ENCODE measurements at places on chromosomes 3 and 15.

GRCh38 chr3:67384016-67384415 is 270.4 kb downstream of the SUCLG2 start:
- no peak for DNase-seq

DNA sequence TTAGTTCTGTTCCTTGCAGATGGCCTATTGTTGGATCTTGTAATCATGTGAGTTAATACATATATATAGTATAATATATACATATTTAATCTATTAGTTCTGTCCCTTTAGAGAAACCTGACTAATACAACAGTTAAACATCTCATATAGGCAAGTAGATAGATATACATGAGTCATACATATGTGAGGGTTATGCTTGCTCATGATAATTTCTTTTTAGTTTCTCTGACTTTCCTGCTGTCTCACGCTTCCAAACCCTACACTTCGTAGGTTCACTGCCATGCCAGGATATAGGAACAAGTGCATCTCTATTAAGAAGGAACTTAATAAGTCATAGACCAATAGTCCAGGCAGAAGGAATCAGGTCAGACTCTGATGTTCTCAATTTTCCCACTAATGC is 16.8 kb upstream of the CLDN16 start:
- DNase-seq: no peak

GRCh38 chr15:45144775-45145174 is 15.0 kb downstream of the DUOX1 start:
- DNase-seq: no peak

DNA sequence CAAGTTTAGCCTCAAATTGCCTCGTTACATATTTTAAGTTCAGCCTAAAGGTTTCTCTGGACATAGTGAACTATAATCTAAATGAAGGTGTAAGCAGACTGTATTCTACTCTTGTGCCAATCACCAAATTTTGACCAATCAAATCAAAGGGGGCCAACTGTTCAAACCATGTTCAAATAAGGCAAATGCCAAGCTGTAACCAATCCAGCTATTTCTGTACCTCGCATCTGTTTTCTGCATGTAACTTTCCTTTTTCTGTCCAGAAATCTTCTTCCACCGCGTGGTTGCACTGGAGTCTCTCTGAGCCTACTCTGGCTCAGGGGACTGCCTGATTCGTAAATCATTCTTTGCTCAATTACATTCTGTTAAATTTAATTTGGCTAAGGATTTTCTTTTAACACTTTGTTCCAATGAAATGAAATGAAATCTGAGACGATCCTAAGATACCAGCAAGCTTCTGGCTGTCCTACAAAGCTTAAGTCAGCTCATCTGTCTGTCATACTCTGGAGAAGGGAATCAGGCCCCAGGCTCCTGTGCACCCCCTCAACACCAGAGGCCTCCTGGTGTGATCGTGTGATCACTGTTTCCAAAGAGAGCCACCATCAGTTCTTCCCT is 53.2 kb upstream of the ZNF148 start:
- DNase-seq: no peak

DNA sequence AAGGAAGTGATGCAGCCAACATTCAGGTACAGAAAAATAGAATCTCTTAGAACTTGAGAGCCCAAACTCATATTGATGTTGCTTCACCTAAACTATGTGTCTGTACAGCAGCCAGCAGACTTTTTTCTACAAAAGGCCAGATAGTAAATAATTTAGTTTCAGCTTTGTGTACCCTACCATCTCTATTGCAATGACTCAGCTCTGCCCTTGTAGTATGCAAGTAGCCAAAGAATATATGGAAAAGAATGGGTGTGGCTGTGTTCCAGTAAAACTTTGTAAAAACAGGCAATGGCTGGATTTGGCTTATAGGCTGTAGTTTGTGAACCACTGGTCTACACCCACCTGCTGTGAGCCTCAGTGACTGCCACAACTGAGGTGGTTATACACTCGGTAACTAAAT is 392.5 kb upstream of the RARB start:
- no peak for DNase-seq

DNA sequence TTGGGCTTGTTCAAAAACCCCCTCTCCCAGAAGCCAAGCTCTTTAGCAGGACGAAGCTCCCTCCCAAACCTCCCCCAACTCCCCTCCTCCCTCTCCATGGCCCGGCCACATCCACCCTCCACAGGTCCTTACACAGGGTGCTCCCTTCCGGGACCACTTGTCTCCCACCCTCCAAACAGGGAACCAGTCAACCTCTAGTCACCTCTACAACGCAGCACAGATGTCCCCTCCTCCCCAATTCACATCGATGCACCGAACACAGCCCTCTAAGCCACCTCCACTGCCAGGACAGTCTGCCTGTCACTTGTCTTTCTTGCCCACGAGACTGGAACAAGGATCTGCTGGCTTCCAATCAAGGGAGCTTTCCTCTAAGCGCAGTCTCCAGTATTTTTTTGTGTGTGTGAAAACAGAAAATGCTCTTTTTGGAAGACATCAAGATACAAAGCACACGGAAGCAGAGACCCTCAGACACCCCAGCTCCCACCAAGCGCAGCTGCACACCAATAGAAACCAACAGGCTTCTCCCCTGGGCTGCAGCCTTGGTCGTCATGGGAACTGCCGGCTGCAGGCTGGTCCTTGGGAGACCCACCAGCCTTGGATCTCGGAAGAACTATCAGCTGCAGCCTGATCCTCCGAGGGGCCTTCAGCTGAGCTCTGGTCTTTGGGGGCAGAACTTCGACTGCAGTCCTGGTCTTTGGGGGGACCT is 26.5 kb downstream of the IQSEC1 start:
- no peak for DNase-seq

GRCh38 chr15:71443538-71443937 is 328.3 kb downstream of the THSD4 start:
- peak; percentile 50 for DNase-seq

DNA sequence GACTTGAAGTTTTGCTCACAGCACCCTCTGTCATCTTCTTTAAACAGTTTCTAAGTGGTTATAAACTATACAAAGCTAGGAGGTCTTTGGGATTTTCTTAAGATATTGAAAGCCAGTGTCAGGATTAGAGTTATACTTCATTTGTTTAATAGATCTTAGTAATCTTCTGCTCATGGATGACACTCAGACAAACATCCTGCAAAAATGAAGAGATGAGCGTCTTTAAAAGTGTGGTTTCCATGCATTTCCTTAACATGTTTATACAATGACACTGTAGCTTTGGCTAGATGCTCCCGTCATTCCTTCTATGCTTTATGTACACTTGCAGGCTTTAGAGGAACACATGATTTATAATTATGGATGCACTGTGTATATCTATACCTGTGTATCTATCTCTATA is 182.2 kb downstream of the NAALADL2 start:
- DNase-seq: no peak

Measured in mucosa of gallbladder (tissue), 1 donor.